Occipital lobe (tissue), 3 donors: ENCODE measurements at places on chromosomes 7 and 10.

DNA sequence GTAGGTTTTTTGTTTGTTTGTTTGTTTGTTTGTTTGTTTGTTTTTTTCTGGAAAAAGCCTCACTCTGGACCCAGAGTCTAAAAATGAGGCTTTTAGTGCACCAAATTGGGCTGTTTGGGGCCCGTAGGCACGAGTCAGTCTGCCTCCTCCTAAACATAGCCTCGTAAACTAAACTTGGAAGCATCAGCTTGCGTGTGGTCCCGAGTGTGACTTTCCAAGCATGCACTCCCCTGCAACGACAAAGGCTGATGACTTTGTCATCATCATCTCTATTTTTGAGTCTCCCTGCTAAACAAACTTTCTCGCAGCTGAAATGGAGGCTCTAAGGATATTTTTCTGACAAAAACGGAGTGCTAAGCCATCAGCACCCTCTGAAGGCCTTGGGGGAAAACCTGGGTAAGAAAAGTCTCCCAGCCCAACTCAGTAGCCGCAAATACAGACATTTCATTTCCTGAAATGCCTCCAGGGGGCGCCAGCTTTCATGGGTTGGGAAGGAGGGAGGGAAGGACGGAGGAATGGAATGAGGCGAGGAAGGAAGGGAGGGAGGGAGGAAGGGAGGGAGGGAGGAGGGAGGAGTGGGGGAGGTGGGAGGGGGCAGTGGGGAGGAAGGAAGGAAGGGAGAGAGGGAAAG is 245.9 kb downstream of the KCNMA1 start:
- DNase-seq = peak; percentile 58

- DNase-seq = no peak
Observed at GRCh38 chr7:157306846-157307838, 29.7 kb upstream of the DNAJB6 start.

DNA sequence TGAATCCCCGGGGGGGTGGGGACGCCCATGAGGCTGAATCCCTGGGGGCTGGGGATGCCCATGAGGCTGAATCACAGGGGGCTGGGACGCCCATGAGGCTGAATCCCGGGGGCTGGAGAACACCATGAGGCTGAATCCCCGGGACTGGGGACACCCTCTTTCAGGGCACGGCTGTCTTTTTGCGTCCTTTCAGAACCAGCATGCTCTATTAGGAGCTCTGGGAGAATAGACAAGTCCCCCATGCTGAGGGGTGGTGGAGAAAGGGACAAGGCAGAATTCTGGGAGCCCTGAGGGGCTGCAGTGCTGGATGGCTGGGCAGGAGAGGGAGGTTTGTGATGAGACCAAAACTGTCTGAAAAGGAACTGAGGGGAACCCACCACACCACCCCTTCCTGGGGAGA is 257.3 kb upstream of the TCERG1L start:
- DNase-seq = no peak

DNA sequence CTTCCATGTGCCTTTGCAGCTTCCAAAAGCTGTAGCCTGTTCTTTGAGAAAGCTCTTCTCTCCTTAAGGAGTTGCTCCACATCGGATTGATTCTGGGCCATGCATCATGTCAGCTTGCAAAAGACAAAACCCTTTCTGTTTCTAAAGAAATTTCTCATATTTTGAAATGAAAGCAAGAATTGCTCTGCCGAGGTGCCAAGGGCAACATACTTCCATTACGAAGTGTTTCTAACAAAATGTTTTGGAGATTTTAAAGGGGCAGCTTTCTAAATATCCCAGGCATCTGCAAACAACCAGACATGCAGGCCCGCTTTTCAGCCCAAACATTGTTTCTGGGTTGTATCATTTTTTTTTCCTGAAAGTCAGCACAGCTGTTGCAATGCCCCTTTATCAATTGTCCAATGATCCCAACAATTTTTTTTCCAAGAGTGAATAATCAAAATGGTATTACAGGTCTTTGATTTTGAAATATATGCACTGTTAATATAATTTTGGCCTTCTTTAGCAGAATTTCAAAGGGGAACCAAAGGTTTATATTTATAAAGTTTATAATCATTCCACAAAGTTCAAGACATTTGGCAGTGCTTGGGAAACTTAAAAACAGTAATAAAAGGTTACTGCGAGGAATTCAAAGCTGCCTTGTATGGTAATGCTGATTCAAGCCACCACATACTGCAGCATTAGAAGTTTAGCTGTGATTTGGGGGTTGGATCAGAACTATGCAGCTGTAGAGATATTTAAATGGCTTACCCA is 61.0 kb downstream of the TES start:
- no peak for DNase-seq

DNA sequence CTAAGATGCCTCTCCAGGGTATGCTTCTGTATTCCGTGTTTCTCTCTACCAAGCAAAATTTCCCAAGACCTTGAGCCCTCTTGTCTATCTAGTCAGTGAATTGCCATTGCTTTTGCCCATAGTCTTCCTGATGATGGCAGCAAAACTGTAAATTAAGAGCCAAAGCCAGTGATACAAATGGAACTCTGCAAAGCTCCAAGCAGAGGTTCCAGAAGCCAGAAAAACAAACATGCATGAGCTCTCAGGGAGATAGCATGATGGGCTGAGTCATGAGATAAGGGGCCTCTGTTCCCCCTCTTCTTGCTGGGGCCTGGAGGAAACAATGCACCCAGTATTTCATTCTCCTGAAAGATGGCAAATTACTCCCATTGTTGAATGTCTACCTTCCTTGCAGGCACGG is 24.7 kb downstream of the LSMEM1 start:
- DNase-seq = no peak

DNA sequence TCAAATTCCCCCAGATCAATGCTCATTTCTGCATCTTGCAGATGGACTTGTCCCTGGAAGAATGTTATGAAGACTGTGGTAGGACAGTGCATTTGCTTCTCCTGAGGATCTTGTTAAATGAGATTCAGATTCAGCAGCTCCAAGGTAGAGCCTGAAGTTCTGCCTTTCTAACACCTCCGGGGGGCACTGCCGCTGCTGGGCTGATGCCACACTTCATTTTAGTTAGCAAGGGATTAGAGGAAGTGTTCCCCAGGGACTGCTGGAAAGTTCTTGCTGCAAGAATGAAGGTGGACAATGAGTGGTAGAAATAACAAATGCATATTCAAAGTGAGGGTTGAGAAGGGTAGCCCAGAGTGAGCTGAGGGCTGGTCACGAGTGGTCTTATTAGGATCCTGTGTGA is 434.3 kb upstream of the AKR1E2 start:
- no peak for DNase-seq

GRCh38 chr7:32062150-32062549 is 8.1 kb downstream of the PDE1C start:
- DNase-seq = no peak

DNA sequence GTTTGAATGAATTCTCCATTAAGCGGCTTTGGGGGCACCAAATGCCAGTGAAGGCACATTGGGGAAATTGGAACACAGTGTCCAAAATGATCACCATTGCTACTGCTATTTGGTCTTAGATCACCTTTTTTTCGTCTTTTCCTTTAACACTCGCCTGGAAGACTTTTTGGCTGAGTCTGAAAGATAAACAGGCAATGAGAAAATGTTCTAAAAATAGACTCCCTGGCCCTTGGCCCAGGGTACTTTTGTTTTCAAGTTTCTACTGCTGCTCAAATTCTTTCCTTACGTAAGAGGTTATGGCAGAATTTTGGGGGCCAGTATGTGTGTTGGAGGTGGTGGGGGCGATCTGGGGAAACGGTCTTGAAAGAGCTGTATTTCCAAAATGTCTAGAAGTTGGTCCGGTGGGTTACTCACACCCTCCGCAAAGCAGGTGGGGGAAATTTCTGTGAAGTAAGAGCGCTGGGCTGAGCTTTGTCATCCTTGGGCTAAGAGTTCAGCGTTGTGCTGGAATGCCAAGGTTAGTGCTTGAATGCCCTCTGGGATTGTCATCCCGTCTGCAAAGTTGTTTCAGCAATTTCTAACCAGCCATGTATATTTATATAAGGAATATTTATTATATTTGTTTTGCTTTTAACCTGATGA is 1.3 kb upstream of the ITPRIP start:
- no peak for DNase-seq

- DNase-seq = no peak
Observed at GRCh38 chr10:126021833-126022500, 125.6 kb downstream of the FANK1 start.

- no peak for DNase-seq
Observed at GRCh38 chr7:74104702-74105101, 21.1 kb downstream of the LIMK1 start.

DNA sequence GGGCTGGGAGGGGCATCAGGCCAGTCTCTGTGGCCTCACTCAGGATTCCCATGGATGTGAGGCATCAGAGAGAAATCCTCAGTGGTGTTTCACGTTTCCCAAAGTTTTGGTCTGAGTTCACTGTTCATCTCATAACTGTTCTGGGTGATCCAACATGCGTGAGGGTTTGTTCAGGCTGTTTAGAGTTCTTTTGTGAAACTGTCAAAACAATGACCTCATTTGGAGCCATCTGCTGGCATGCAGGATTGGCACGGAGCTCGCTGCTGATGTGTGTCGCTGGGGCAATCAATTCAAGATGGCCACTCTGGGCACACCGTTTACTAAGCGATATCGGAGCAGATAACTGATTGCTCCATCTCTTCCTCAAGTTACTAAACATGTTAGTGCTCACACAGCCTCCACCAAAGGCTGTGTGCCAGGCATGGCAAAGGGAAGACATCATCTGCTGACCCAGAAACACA is 365.6 kb downstream of the WDR11 start:
- DNase-seq = peak; percentile 45

GRCh38 chr7:39186131-39186530 is 208.4 kb downstream of the POU6F2 start:
- no peak for DNase-seq

- DNase-seq = no peak
Observed at GRCh38 chr10:3995302-3996210, 210.5 kb upstream of the KLF6 start.

GRCh38 chr10:33388382-33388781 is 53.9 kb upstream of the NRP1 start:
- no peak for DNase-seq

DNA sequence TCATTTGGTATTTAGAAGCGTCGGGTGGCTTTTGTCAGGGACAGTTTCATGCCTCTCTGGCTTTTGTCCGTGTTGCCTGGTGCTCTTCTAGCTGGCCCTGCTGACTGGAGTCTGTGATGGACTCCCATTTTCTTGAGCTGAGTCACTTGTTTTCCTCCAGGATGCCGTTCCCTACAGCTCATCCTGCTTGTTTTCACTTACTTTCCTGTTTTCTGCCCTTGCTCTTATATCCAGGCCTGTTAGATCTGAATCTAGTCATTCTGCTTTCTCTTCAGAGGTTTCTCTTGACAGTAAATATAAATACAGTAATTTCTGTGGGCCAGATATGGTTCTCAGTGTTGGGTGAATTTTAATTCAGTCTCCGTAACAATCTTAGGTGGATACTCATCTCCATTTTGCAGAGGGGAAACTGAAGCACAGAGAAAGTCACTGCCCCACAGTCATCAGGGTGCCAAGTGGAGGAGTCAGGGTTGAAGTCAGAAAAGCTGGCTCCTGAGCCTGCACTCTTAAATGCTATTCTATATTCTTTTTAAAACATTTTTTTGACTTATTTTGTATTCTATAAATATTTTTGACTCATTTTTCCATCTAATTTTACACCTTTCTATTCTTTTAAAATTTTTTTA is 85.4 kb downstream of the CCNY start:
- DNase-seq = no peak

DNA sequence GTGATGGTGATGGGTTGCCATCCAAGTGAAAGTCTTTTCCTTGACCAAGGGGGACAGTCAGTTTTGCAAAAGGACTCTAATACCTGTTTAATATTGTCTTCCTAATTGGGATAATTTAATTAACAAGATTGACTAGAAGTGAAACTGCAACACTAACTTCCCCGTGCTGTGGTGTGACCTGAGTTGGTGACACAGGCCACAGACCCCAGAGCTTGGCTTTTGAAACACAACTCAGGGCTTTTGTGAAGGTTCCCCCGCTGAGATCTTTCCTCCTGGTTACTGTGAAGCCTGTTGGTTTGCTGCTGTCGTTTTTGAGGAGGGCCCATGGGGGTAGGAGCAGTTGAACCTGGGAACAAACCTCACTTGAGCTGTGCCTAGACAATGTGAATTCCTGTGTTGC is 6.9 kb downstream of the PPIF start:
- no peak for DNase-seq

DNA sequence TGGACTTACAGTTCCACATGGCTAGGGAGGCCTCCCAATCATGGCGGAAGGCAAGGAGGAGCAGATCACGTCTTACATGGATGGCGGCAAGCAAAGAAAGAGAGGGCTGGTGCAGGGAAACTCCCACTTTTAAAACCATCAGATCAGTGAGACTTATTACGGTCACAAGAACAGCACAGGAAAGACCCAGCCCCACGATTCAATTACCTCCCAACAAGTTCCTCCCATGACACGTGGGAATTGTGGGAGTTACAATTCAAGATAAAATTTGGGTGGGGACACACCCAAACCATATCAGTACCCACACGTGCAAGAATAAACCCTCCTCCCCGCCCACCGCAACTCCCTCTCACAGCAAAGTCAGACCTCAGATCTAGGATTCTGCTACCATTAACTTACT is 4.5 kb upstream of the AIFM2 start:
- no peak for DNase-seq

DNA sequence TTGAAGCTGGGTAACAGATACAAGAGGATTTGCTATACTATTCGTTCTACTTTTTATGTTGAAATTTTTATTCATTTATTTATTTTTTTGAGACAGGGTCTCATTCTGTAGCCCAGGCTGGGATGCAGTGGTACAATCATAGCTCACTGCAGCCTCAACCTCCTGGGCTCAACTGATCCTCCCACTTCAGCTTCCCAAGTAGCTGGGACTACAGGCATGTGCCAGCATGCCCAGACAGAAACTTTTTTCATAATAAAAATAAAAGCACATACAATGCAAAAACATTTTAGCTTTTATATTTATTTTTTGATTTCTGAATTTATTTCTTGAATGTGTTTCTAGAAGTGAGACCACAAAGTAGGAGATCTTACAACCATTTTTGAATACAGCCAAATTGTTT is 71.2 kb downstream of the FANK1 start:
- no peak for DNase-seq

DNA sequence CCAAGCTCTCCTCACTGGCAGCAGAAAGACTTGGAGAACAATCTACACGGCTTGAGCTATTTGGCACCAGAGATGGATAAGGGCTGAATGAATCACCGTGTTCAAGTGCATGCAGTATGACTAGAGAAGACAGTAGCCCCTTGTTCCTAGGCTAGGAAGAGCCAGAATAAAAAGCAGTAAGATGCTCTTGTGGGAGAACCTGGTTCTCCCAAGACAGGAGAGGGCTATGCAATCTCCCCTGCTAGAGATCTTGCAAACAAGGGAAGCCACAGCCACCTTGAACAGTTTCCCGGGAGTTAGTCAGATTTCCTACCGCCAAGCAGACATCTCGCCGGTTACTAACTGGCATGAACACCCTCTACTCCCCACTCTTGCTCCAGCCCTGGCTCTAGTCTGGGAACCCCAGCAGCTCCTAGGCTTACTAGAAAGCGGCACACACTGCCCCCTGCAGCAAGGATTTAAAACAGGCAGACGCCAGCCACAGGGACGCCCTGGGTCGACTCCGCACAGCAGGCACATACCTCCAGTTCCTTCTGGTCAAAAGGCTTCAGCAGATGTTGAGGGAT is 107.3 kb downstream of the SMURF1 start:
- peak; percentile 67 for DNase-seq

- no peak for DNase-seq
Observed at GRCh38 chr10:122845783-122846332, at the start of gene CUZD1. Gene CUZD1 (minus strand): TSS chr10:122845857. CDS start chr10:122845843, 14 bp downstream.

GRCh38 chr7:15816835-15817426 is 130.4 kb upstream of the MEOX2 start:
- no peak for DNase-seq
